ENCODE measurements at places on chromosomes 5 and 9.

GRCh38 chr9:128642675-128643245, 13.9 kb downstream of the DYNC2I2 start:
- DNase-seq, result no peak

DNA sequence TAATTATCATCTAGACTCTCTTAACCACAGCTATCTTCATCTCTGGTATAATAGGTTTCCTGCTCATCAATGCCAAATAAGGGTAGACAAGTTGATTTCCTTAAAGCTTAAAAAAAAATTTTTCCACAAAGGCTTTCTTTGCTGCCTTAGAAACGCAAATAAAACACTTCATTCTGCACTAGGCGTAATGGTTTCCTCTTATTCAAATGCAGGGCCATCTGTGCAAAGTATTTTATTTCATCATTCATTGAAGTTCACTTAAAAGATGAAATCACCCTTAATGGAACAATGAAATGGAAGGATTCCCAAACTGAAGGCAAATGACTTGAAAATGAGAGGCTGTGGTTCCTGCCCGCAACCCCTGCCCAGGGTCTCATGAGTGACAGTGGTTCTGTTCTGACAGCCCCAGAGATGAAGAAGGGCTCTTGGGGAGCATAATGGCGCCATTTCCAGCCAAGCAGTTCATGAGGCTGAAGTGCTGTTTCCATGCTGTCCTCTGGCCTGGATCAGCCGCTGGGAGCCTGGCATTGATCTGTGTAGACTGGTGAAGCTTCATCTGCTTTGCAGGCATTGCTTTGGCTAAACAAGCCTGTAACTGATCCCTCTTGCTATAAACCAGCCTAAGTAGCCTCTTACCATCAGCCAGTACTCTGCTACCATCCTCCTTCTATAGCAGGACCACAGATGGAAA, 276.9 kb upstream of the WWC1 start:
- no peak for DNase-seq

- no peak for DNase-seq
Measured at GRCh38 chr5:31815376-31815775, 176.4 kb downstream of the PDZD2 start.

GRCh38 chr9:70407081-70407503, 7.4 kb downstream of the KLF9 start:
- DNase-seq, result no peak

GRCh38 chr9:6426117-6426516, 13.1 kb downstream of the UHRF2 start:
- DNase-seq, result no peak

DNA sequence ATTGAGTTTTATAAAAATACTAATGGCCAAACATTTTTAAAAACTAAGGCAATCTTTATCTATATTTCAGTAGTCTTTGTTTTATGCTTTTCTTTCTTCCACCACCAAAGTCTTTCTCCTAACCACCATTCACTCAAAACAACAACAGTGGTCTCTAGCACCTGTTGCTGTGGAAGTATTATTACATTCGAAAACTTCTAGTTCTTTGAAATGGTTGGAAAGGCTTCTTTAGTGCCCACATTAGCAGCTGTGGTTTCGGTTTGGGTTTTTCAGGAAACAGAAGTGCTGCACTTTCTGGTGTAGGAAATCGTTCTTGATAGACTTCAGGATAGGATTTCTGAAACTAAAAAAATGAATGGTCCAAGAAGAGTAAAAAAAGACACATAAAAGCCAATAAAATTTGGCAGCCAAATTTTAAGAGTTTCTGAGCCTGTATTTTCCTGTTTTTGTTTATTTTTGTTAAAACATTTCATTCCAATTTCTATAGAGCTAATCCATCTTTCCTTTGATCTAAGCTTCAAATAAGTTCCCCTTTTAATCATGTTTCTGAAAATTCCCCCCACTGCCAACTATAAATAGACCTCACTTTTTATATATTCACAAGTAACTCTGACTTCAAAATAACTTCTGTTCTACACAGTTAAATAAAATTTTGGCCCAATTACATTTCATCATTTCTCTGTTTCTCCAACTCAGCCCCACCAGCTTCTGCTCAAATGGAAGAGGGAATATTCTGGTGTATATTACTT, 102.2 kb downstream of the DEPDC1B start:
- DNase-seq, result peak; percentile 8
